Stimulated activated CD4-positive, alpha-beta T cell treated with anti-CD3 and anti-CD28 coated beads, TNF-alpha, amount 100 ng/mL, for 1 hour (primary cell): ENCODE measurements at places on chromosomes 7 and 10.

- DNase-seq, result no peak
Observed at GRCh38 chr10:31659665-31660064, 269.0 kb downstream of the ARHGAP12 start.

GRCh38 chr10:72913287-72913686, 19.7 kb downstream of the OIT3 start:
- no peak for DNase-seq

GRCh38 chr10:124030061-124030460, 63.3 kb downstream of the CHST15 start:
- DNase-seq, result no peak

DNA sequence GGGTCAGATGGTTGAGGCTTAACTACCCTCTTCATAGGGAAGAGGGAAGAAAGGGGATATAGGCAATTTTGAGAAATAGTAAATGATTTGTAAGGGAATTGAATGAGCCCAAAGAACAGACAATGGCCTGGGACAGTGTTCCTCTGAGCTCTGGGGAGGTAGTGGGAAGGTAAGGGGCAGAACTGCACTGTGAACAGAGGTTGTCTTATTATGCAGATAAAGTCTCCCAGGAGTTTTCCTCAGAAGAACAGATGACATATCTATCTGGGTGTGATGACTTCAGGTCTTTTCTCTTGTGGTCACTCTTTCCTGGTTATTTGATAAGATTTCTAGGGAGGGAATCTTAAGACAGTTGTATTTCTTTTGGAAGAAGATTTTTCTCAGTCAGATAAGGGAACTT, 296.1 kb downstream of the ZEB1 start:
- no peak for DNase-seq

DNA sequence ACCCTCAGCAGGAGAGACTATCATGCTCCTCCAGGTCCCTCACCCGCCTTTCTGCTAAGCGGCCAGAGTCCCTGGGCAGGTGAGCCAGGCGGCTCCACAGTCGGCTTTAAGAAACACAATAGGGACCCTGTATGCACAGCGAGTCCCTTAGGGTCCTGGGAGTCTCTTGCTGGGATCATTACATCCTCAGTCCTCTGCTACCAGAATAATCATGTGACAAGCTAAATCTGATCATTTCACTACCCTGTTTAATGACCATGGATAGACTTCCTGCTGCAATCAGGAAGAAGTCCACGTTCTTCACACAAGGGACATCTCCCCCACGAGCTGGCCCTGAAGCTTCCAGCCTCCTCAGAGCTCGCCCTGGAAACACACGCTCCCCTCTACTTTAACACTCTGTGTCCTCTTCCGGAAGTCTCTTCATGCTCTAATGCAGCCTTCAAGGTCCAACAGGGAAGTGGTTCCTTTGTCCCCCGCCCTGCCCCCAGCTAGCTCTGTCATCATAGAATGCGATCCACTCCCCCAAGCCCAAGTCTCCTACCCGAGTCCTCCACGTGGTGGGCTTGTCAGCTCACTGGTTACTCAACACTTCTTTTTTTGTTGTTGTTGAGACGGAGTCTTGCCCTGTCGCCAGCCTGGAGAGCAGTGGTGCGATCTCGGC, 101.5 kb downstream of the RNF216 start:
- no peak for DNase-seq

DNA sequence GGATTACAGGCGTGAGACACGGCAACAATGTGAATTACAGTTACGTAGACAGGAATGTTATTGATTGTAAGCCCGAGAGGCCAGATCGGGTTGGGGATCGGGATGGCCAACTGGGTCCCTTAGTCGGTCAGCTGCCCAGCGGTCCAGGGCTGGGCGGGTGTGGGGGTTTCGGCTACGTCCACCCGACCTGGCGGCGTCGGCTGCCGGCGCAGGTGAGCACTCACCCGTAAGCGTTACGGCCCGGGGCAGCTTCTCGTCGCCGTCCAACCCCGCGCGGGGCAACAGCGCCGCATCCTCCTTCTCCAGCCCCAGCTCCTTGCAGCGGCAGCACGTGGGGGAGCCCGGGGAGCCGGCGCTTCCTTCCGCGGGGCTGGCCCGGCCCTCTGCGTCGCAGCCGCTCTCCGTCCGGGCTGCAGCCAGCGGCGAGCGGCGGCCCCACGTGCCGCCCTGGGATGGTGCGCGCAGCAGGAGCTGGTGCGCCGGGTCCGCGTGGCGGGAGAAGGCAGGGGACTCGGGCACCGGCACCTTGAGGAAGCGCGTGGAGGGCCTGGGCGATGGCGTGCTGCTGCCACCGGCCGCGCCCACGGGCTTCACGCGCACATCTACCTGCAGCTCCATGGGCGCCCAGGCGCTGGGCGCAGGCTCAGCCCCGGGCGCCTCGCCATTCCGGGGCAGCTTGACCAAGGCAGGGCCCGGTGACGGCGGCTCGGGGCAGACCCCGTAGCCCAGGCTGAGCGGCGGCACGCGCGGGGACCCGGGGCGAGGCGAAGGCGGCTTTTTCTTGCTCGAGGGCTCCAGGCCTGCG, 609 bp downstream of the KLRG2 start:
- DNase-seq, result no peak

DNA sequence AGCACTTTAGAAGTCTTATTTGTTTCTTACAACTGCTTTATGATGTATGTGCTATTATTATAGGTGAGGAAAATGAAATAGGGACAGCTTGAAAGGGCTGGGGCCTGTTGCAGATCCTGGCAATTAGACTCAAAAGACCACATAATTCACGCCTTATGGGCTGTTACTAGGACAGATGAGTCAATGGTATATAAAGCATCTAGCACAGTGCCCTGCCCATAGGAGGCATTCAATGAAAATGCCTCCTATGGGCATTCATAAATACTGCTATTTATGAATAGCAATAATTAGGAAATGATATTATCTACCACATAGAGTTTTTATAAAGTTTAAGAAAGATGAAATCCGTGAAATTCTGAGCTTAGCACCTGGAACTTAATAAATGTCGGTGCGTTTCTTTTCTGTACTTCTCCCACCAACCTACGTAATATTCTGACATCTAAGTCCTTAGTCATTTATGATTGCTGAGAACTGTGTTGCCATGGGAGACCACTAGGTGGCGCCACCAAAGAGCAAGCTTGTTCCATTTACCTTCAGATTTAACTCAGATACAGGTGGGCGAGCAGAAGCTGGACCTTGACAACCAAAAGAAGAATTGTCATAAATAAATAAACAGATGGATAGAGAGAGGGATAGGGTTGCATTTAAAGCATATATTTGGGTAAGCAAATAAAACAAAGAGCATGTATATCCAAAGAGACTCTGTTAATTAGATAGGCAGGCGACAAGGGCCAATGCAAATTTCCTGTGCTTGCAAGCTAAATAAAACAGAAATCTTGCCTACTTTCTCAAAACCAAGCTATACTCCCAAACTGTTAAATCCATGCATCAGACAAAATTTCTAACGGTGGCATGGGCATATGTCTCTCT, 699.9 kb downstream of the INHBA start:
- no peak for DNase-seq

DNA sequence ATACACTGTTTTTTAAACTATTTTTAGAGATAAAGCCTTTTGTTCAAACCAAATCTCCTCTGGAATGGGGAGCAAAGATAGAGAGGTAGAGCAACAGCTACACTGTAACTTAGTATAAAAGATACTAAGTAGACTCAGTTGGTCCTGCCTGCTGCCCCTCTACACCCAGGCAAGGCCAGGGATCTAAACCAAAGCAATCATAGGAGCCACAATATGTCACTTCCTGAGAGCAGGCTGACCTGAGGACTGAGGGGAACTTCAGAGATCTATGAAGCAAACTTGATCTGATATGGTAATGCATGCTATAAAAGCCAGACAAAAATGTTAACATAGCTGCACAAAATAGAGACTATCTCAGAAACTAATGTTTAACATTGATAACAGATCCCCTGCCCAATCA, 7.0 kb upstream of the TRDMT1 start:
- no peak for DNase-seq

DNA sequence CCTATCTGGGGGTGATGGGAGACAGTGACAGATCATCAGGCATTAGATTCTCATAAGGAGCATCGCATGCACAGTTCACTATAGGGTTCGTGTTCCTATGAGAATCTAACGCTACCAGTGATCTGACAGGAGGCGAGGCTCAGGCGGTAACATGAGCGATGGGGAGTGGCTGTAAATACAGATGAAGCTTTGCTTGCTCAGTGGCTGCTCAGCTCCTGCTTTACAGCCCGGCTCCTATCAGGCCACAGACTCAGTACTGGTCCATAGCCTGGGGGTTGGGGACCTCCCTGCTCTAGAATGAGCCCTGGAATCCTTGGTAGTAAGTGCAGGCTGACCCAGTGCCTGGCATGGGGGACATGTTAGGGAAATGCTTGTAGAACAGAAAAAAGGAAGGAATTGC, 426.0 kb downstream of the TYW1 start:
- DNase-seq, result no peak

DNA sequence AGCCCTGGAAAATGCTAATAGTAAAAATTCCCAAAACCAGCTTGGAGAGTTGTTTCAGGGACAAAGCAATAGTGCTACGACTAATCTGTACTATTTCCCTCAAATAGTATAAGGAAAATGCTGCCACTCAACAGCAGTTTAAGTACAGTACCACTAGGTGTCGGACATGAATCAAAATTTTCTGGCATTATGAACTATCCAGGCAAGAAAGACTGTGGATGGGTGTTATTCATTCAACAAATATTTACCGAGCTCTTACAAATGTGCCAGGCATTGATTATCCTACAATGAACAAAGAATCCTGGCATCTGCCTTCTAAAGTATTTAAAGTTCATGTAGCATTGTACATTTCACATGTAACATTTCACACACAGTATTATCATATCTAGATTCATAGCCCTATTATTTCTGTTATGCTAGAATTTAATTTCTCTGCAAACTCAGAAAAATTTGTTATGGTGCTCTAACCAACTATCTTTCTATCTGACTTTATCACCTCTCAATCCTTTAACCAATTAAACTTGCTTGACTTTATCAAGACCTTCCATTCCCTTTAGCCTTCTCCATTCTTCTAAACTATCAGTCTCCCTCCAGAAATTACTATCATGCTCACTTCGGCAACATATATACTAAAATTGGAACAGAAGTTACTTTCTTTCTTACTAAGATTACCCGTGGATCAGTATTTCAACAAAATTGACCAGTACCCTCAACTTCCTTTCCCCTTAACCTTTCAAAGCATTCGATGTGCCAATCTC, 80.6 kb downstream of the ARHGAP21 start:
- no peak for DNase-seq

GRCh38 chr10:15324611-15325010, 46.5 kb downstream of the FAM171A1 start:
- no peak for DNase-seq

DNA sequence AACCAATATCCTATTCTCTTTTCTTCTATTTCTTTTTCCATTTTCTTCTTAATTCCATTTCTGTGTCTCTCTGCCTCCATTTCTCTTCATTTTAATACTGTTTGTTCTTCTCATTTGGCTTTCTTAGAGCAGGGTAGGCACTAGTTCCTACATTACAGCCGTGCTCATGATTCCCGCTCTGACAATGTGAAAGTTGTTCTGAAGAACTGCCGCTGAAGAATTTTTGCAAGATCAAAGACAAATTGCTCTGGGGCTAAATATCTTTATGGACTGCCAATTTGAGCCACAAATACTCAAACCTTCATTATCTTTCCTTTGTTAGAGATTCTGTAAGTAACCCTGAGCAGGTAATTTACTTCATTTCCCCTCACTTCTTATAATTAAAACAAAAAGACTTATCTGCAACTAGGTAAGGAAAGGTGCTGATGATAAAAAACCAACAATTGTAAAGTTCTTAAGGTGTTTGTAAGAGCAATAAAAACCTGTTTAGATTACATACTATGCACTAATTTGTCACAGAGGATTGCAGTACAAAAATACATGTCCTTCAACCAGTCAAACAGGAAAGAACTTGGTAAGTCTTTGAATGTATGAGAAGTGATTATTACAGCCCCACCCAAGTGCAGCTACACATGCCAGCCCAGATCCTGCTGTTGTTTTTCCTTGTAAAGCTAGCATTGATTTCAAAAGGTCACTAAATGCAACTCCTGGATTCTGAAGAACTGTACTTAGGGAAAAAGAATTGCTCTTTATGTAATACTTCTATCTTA, 127.5 kb downstream of the COL28A1 start:
- no peak for DNase-seq

DNA sequence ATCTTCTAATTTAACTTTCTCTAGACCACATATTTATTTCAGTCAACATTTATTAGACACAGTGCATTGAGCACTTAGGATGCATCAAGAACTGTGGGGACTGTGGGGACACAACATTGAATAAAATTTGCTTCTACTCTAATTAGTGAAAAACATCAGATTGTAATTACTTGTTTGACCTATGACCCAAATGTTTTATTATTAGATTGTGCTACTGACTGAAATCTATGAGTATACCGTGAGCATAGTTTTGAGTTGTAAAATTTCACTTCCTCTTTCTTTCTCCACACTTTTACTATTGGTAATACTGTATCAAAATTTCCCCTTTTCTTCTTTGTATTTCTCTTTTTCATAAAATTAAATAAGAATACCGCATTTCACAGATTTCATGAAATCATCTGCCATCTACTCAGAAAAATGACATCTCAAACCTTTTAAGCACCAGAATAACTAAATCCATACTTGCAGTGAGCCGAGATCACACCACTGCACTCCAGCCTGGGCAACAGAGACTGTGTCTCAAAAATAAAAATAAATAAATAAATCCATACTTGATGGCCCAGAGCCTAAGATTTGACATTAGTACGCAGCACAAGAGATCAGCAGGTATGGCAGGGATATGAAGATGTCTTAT, 25.4 kb upstream of the INPP5F start:
- DNase-seq, result no peak

DNA sequence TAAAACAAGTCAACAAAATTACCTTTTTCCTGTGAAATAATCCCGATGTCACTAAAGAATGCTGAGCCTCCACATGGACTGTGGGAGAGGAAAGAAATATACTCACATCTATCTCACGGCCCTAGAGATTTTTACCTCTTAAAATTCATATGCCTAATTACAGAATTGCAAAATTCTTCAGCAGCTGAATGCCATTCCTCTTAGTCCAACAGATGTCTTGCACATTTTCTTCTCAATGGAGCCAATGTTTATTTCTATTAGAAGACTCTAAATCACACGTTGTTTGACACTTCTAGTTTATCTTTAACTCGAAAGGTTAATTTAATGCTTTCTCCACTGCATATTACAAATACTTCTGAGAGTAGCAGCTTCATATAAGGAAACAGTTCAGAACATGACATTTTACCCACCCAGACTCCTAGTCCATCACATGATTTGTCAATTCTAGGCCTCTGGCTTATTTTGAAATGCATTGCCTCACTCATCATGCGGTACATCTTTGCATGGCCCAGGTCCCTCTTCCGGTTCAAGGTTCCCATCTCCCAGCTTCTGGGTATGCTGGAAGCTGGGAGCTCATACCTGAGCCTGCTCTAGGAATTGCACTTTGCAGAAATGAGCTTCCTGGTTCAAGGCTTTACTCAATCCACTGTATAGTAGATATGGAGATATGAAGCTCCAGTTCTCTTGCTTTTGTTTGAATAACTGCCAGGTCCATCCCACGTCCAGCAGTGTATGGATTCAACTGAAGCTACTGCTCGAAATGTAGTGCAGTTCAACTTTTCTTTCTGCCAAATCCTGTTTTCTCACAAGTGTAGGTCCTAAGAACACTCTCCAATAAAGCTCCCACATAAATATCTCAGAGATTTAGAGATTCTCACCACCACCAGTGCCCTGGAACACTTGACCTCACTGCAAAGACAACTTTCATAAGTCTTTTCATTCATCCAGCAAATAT, 306.2 kb downstream of the GPR37 start:
- no peak for DNase-seq

GRCh38 chr7:55199418-55199817, 165.7 kb upstream of the LANCL2 start:
- no peak for DNase-seq

GRCh38 chr7:26167303-26167934, 15.4 kb downstream of the NFE2L3 start:
- DNase-seq, result no peak
